ENCODE measurements at places on chromosomes 12 and 14.

DNA sequence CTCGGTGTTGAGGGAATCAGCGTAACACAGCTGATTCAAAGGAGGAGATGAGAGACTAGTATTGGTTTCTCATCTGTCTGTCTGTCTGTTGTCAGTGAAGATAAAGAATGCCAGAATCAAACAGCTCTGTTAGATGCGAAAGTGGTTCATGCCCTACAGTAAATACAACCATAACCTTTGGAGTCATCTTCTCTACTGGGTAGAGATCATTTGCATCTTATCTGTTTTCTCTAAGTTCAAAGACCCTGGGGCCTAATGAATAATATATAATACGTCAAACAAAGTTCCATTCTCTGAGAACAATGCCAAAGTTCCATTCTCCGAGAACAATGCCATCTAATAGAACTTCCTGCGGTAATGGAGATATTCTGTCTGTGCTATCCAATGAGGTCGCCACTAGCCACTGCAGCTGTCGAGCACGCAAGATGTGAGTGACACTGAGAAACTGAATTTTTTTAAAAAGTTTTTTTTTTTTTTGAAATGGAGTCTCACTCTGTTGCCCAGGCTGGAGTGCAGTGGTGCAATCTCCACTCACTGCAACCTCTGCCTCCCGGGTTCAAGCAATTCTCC, 6.6 kb downstream of the IL31 start:
- peak overlapping the region; percentile 72 for H3K4me3 ChIP-seq
- peaks cover 4% of the 10 kb centered on the region for H3K36me3 ChIP-seq
- H3K27ac ChIP-seq = peak overlapping the region; percentile 83

- DNase-seq = no peak
- H3K27me3 ChIP-seq = no peaks in the 10 kb centered on the region
- peaks cover 31% of the 10 kb centered on the region for H3K36me3 ChIP-seq
- peaks cover 49% of the 10 kb centered on the region for H3K4me1 ChIP-seq
Observed at GRCh38 chr12:64633940-64634337, 23.6 kb downstream of the RASSF3 start.

GRCh38 chr14:101017209-101017608, 113.7 kb upstream of the RTL1 start:
- no peaks in the 10 kb centered on the region for H3K4me1 ChIP-seq
- DNase-seq = no peak
- H3K36me3 ChIP-seq = no peaks in the 10 kb centered on the region
- peaks cover 32% of the 10 kb centered on the region for H3K27me3 ChIP-seq

GRCh38 chr14:36105401-36105800, 71.1 kb downstream of the PTCSC3 start:
- no peak overlapping the region for H3K27ac ChIP-seq
- H3K4me3 ChIP-seq = no peak overlapping the region
- peaks cover 7% of the 10 kb centered on the region for H3K27me3 ChIP-seq
- no peaks in the 10 kb centered on the region for H3K4me1 ChIP-seq
- no peak for DNase-seq
- H3K36me3 ChIP-seq = no peaks in the 10 kb centered on the region

DNA sequence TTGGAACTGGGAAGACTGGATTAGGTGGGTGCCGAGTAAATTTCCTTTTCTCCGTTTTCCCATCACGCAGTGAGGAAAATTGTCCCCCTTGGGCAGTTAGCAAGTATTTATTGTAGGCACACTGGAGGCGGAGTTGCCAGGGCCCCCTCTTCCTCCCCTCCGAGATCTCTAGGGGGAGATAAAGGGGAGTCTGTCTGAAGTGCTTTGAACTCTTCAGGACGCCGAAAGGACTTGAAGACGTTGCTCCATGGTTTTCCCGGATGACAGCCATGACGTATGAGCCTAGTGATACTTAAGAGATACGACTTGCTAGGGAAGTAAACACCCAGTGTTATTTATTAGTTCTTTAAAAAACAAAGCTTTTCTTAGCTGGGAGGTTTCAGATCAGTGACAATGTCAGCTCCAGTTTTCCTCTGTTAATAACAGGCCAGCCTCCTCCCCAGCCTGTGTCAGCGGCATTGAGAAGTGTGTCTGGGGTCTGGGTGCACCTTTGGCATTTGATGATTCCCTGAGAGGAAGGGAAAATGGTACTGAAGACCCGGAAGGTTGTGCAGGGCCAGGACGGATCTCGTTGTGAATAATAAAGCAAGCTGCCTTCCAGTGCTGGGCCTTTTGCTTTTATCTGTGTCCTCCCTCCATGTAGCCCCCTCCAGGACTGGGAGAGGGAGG, 78.7 kb downstream of the TSPAN9 start:
- H3K27ac ChIP-seq = no peak overlapping the region
- no peak overlapping the region for H3K4me3 ChIP-seq
- DNase-seq = no peak
- peaks cover 12% of the 10 kb centered on the region for H3K27me3 ChIP-seq

Data from effector memory CD8-positive, alpha-beta T cell (primary cell).